ENCODE measurements at places on chromosomes 7 and 10.

GRCh38 chr7:11374629-11375028, 401.0 kb downstream of the PHF14 start:
- DNase-seq, result no peak

GRCh38 chr7:151866761-151867655, 9.9 kb downstream of the PRKAG2 start:
- DNase-seq, result no peak

- no peak for DNase-seq
These were observed 386.5 kb upstream of the SEMA3D start for GRCh38 chr7:85573346-85573745.

DNA sequence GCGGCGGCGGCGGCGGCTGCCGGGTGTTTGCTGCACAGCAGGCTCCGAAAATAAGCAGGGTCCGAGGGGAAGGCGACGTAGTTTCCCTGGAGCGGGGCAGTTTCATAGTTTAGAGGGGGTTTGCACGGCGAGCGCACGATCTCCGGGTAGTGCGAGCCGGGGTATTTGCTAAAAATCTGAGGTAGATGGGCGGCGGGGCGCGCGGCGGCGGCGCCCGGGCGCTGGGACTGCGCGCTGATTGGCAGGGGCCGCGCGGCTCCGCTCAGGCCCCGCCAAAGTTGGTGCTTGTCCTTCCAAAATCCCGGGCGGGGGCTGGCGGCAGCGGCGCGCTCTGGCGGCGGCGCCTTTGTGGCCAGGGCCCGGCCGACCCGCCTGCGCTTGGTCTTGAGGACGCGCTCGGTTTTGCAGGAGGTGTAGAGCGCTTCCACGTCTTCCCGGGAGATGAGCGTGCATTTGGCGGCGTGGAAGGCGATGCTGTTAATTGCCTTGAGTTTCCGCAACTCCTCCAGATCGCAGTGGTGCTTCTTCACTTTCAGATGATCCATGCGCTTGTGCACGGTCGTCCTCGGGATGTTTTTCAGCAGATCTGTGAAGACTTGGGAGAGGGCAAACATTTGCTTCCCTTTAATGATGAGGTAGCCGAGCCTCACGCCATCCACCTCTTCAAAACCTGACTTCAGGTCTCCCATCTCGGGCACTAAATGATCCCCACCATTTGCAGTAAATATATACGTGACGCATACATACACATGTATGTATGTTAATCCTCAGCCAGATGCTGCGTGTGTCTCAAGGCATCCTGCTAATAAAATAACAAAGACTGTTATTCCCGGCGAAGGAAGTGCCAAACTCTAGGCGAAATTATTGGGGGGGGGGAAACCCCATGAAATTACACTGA, 8.1 kb downstream of the SKIDA1 start:
- DNase-seq, result peak; percentile 39

- DNase-seq, result no peak
These were observed 29.8 kb downstream of the LEP start for GRCh38 chr7:128270826-128271272.

GRCh38 chr7:85186521-85187241, at the start of gene SEMA3D:
SEMA3D (minus strand) TSS chr7:85187056; CDS start chr7:85121891, 65,165 bp downstream.
- peak; percentile 39 for DNase-seq

DNA sequence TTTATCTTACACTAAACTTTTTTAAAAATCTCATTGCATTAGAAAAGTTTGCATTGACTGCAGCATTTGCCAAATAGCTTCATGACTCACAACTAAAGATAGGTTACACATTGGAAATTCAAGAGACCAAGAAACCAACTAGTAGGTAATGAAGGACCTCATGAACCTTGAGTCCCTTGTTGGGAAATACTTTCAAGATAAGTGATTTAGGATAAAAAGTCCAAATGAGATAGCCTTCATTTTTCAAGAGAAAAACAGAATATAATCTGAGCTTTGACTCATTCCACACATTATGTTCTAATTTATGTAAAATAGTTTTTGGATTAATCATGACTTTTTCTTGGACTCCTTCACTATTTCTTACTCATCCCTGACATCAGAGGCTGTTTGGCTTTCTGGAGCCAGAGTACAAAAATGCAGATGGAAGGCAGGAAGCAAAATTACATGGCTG, 13.1 kb upstream of the LIPF start:
- no peak for DNase-seq

DNA sequence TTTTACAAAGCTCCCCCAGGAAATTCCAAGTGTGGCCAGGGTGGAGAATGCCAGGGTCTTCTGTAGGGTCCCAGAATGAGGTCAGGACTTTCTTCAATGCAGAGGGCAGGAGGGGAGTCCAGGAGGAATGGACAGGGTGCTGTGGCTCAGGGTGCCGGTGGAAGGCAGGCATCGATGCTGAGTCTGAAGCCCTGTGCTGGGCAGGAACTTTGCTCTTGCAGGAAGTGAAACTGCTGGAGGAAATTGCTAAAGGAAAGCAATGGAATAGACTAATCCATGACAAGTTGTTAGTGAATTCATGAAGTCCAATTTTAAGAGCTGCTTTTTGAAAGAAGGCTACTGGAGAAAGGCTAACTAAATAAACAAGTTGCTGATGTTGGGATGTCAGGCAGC, 14.8 kb downstream of the PTPRE start:
- no peak for DNase-seq

Measured in activated CD4-positive, alpha-beta memory T cell treated with anti-CD3 and anti-CD28 coated beads for 36 hours (primary cell).